Fibroblast of skin of right quadriceps (primary cell): ENCODE measurements at places on chromosomes 5 and 9.

DNA sequence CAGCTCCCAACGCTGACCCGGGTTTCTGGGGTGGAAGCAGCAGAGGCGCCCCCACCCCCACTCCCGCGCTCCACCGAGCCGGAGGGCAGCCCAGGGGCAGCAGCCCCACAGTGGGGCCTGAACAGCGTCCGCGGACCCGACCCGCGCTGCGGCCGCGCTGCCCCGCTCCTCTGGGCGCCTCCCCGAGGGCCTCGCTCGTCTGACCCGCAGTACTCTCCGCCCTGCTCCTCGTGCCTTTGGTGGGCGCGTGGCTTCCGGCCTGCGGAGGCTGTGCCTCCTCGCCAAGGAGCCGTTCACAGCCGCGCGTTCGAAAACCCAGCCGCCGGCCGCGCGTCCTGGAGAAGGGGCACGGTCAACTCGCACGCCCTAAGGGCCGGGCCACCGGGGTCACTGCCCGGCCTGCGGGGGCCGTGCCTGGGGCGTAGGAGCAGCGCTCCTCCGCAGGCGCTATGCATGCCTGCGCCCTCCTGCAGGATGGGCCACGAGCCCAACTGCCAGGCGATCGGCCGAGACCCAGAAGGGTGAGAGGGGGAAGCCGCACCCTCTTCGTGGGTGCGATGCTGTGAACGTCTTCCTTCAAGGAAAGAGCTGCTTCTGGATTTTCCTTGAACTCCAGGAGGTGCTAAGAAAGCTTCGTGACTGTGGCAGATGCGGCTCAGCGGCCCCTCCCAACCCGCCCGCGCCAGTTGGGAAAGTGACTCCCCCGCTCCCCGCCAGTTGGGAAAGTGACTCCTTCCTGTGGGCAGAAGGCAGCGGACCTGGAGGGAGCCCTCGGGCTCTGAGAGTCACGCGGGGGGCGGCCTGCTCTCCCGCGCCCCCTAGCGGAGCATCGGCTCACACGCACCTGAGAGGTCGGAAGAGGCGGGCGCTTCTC, 82.7 kb downstream of the HSD17B3 start:
- peak; percentile 34 for DNase-seq

DNA sequence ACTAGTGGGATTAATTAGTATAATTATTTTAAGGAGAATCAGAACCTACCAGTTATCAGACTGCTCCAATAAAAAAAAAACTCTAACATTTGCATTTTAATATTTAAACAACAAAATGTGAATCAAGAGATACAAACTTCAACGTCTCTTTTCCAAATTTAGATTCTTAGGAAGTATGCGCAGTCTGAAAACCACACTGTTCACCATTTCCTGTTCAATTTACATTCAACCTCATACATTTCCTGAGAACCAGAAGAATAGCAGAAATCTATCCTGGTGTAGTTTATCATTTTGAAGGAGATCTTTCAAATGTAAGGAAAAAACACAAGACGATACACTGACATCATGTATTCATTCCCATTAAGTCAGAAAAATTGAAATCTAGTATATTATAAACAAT, 869.2 kb downstream of the EFNA5 start:
- DNase-seq, result no peak

DNA sequence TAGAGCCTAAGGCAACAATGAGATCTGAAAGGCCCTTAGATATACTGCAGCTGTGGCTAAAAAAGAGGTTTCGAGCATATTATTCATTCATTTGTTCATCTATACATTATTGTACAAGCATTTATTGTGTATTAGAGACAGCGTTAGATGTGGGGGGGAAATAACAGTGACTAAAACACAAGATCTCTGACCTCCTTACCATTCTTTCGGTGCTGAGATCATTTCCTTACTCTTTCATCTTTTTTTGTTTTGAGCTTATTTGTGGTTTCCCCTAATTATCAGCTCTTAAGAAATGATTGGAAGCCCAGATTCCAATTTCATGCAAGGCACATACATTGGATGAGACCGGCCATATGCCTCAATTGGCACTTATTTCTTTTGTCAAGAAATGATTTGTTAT, 113.2 kb downstream of the SEC61B start:
- peak; percentile 38 for DNase-seq

DNA sequence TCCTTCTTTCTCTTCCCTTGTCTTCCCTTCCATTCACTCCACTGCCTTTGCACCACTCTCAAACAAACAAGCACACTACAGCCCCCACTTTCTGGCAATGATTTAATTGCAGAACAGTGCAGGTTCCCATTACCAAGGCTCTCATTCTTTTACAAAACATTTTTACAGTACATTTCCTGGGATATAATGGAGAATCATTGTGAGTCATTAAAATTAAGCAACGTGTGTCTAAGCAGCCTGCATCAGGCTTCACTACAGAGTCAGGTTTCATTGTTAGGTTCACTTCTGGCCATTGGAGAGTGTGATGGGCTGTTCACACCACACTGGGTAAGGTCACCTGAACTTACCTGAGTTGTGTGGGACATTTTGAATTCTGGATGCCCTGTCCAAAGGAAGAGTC, 303.5 kb downstream of the TRIM32 start:
- DNase-seq, result no peak

DNA sequence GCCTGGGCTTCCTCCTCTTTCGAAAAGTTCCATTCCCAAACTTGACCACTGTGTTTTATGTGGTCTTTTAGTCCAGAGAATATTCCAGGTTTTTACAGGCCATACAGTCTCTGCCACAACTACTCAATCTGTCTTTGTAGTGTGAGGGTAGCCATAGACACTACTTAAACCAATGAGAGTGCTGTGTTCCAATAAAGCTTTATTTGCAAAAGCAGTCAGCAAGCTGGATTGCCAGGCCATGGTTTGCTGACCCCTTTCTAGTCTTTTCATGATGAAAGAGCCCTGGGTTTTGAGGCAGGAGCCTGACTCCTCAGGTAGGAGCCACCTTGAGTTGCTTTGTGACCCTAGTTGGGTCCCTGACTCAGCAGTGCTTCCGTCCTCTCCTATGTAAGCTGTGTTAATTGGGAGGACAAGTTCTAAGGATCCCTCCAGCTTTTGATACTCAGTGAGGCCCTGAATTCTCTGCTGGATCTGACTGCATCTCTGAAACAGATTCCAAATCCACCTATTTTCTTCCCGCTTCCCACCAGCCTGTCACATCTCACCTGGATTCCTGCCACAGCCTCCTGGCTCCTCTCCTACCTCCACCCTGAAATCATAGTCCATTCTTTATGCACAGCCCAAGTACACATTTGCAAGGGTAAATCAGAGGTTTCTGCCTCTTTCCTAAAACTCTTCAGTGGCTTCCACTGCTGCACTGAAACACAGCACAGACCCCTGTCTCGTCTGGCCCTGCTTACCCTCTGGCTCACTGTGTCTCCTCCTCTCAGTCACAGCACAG, 13.5 kb downstream of the GALNT10 start:
- DNase-seq, result no peak

DNA sequence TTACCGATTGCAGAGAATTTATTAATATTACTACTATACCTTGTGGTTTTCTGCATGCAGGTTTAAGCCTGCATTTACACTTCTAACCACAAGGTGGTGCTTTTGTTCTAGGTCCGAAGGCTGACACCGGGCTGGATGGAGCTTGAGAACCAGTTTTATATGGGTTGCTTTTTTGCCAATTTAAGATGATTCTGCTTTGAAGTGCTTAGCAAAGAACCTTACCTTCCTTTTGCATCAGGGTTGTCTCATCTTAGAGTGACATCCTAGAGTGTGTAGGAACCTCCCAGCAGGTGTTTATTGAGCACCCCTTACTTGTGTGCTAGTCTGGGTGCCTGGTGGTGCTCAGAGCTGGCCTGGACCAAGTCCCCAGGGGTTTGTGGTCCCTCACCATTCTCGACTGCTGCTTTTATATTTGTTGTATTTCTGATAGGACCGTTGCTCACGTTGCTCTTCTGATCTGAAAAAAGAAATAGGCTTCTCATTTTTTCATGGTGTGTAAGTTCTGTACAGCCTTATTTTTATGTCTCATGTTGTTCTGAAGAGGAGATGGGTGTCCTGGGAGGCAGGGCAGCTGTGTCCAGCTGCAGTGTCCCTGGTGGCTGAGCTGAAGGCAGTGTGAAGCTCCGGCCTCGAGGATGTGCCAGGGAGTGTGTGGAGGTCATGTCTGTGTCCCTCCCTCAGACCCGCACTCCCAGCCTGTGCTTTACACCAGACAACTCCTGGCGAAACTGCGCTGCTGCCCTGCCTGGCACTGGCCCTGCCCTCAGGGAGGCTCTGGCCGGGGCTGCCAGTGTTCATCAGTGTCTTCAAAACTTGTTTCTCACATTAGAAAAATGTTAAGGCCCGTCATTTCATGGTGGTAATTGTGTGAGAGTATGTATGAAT, 54.3 kb downstream of the EHMT1 start:
- DNase-seq, result peak; percentile 62

- DNase-seq, result no peak
Measured at GRCh38 chr9:123743737-123744136, 186.2 kb downstream of the DENND1A start.

DNA sequence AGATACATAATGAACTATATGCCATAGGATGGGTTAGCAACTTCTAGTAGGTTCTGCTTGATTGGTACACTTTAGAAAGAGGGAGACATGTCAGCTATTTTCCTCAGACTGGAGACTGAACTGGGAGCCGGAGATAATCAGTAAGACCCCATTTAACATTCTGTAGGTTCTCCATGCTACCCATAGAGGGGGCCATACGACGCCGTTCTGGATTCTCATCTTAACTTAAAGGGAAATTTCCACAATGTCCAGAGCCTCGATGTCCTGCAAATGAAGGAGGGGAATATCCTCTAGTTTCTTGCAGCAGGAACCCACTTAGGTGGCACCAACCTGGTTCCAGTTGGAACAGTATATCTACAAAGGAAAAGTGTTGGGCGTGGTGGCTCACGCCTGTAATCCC, 22.3 kb upstream of the NPM1 start:
- no peak for DNase-seq

GRCh38 chr5:178116143-178116885, 3.0 kb downstream of the N4BP3 start:
- no peak for DNase-seq

DNA sequence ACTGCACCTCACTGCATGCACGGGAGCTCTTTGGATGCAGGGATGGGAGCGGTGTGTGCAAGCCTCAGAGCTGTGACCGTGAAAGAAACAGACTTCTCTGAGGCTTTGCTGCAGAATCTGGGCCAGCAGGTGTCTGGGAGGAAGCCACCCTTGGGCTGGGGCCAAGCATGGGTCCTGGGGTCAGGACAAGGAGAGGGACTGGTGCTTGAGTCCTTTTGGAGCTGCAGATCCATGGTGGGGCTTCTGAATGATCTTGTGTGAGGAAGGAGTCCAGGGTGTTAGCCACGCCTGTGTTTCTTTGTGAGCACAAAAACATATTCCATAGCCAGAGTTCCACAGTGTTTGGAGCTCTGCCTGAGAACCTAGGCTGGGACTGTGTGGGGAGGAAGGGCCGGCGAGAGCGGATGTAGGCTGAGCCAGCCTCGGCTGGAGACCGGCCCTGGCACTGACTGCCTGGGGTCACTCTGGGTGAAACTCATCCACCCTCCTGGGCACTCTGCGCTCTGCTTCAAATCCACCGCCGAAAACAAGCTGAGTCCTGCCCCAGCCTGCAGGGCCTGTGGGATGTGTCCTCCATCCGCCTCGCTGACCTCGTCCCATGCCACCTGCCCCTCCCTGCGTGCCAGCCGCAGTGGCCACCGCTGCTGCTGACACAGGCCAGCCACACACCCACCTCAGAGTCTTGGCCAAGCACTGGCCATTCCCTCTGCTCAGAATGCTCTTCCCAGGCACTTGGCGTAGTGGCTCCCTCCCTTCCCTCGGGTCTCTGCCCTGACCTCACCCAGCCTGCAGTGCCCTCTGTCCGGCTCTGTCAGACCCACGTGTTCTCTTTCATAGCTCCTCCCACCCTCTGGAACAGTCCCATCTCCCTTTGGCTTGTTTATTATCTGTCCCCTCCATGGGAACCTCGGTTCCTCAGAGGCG, 26.7 kb downstream of the ERGIC1 start:
- DNase-seq, result no peak

DNA sequence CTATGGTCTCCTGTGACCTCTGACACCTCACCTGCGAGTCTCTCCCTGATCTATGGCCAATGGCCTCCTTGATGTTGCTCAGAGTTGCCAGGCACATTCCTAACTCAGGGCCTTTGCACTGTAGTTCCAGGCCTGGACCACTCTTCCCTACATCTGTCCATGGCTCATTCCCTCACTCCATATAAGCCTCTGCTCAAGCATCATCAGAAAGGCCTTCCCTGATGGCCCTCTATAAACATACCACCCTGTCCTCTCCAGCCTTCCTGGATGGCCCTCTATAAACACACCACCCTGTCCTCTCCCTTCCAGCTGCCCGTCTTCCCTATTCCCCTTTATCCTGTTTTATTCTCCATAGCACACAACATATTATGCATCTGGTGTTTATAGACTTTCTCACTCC, 102.8 kb downstream of the GTF3C4 start:
- no peak for DNase-seq

- peak; percentile 91 for DNase-seq
Measured at GRCh38 chr5:27316271-27316650, 277.9 kb upstream of the CDH9 start.

DNA sequence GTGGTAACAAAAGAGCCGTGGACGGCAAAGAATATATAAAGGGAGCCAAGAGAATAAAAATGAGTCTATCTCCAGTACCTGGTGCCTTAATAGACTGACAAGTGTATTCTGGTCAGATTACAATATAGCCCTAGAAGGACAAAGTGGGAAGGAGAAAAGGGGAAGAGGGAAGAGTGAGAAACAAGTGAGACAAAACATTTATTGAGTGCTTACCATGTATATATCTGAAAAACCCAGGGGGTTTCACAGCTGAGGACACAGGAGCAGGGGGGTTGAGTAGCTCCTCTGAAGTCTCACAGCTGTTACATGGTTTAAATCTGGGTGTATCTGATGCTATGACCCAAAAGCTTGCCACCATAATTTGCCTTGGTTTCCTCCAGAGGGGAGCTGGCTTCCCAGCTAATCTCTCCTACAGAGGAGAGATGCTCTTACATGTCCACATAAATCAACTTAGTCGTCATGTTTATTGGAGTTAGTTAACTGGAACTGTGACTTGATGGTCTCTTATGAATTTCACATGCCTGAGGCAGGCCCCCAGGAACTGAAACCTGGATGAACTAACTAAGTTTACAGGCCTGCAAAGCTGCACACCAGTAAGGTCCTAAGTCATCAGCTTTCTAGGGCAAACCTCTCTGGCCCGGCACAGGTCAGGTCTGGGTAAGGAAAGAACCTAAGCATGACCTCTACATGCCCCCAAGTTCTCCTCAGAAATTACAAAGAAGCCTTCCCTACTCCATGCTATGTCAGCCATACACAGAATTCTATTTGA, 15.5 kb downstream of the SIL1 start:
- no peak for DNase-seq

- no peak for DNase-seq
Measured at GRCh38 chr9:34490360-34490759, 31.8 kb downstream of the DNAI1 start.

GRCh38 chr5:50711280-50711679, 44.8 kb downstream of the PARP8 start:
- no peak for DNase-seq

DNA sequence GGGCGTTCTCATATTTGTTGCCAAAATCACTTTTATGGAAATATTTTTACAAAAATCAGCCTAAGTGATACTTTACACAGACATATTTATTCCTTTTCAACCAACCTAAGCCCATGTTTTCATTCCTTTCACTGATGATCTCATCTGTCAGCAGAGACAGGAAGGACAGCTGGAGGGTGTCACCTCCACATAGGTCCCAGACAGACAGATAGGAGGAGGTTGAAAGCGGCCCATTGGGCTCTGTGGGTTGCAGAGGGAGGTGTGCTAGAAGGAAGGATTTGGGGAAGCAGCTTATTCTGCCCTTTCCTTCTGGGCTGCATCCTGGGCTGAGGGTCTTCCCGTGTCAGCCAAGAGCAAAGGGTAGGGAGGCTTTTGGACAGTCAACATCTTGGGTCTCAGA, 26.0 kb upstream of the SEMA4D start:
- no peak for DNase-seq
